GM23338 (cell line): ENCODE measurements at places on chromosomes 4 and X.

DNA sequence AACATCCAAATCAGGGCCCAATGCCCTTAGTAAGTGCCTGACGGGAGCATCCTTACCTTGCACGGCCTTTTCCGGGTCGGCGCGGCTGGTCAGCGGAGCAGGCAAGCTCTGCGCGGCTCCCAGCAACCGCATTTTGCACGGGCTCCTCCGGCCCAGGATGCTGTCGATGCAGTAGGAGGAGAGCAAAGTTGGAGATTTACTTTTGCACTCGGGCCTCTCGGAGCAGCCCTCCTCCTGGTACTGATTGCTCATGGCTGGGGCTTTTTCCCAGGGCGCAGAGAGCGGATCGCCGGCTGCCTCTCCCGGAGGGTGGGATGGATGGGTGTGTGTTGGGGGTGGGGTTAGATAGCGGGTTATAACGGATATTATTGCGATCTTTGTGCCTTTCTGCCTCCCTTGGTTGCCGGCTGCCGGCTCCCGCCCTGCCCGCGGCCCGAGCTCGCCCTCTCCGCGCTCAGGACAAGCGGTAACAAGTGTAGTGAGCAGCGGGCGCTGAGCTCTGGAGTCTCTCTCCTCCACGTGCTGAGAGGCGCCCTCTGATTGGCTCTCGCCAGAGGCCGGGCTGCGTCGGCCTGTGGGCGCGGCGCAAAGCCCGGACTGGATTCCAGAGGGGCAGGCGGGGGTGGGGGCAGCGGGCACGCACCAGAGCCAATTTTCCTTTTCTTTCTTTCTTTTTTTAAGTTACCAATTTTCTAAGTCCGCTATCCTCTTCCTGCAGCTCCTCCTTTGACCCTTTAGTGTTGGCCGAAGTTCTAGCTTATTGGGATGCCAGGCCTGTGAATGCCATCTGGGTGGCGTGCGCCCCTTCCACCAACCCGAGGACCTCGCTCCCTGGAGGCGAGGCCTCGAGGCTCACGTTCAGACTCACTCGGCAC, at the start of gene ARX:
TSS of gene ARX (minus strand) at position 480 of the 875 bp plus-strand sequence. CDS start at position 252, 228 bp downstream.
- no peak within 1 kb of the TSS for H3K27ac ChIP-seq
- H3K27me3 ChIP-seq, result peaks cover 96% of the 10 kb centered on the region
- peak; percentile 88 for DNase-seq
- H3K4me3 ChIP-seq, result peak within 1 kb of the TSS; percentile 52
- H3K4me1 ChIP-seq, result peaks cover 39% of the 10 kb centered on the region

DNA sequence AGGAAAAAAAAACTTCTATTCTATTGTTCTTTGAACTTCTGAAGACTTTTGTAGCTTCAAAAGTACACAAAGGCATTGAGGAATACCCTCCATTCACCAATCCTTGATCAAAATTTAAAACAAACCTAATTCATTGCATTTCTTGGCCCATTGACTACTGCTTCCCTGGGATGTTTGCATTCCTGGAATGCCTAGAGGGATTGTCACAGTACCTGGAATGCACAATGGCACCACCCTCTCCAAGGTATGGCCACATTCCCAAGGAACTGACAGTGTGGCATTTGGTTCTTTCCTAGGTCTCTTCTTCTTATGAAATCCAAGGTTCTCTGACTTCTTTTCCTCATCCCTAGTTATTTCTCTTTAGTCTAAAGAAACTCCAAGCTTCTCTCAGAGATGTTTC, 600.7 kb downstream of the CCSER1 start:
- peak overlapping the region; percentile 52 for H3K27ac ChIP-seq
- DNase-seq, result peak; percentile 95
- no peaks in the 10 kb centered on the region for H3K27me3 ChIP-seq

DNA sequence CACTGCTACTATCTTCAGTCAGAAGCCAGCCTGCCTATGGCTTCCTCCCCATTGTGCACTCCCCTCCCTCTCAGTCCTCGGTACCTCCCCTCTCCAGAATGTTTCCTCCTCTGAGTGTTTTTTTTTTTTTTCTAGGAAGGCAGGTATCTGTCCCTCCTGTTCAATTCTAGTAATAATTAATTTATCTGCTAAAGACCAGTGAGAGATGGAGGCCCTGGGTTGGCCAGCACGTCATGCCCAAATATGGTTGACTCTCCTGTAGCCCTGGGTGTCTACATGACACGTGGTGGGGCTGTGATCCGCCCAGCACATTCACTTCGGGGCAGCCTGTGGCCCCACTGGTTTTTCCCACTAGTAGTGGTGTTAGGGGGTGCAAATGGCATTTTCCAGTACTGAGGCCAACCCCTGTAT, 1.8 kb downstream of the FLNA start:
- peaks cover 4% of the 10 kb centered on the region; the same call in 1 of the 2 replicates for H3K4me1 ChIP-seq
- no peak for DNase-seq
- no peak overlapping the region for H3K27ac ChIP-seq
- no peak overlapping the region; the same call in 1 of the 2 replicates for H3K4me3 ChIP-seq

GRCh38 chr4:105451346-105451745, 22.5 kb downstream of the PPA2 start:
- H3K4me3 ChIP-seq, result no peak overlapping the region
- H3K27ac ChIP-seq, result no peak overlapping the region
- no peaks in the 10 kb centered on the region; the same call in 1 of the 2 replicates for H3K36me3 ChIP-seq
- DNase-seq, result no peak

GRCh38 chrX:38304010-38304409, 23.3 kb downstream of the RPGR start:
- no peaks in the 10 kb centered on the region for H3K4me1 ChIP-seq
- H3K36me3 ChIP-seq, result no peaks in the 10 kb centered on the region
- H3K27me3 ChIP-seq, result no peaks in the 10 kb centered on the region
- H3K27ac ChIP-seq, result no peak overlapping the region
- H3K4me3 ChIP-seq, result no peak overlapping the region
- peak; percentile 55 for DNase-seq

- H3K4me3 ChIP-seq, result no peak overlapping the region
- no peaks in the 10 kb centered on the region for H3K36me3 ChIP-seq
- no peak for DNase-seq
- H3K27me3 ChIP-seq, result no peaks in the 10 kb centered on the region
- no peak overlapping the region for H3K27ac ChIP-seq
- H3K4me1 ChIP-seq, result peaks cover 69% of the 10 kb centered on the region
Observed at GRCh38 chrX:10608099-10608498, 12.3 kb downstream of the MID1 start.

DNA sequence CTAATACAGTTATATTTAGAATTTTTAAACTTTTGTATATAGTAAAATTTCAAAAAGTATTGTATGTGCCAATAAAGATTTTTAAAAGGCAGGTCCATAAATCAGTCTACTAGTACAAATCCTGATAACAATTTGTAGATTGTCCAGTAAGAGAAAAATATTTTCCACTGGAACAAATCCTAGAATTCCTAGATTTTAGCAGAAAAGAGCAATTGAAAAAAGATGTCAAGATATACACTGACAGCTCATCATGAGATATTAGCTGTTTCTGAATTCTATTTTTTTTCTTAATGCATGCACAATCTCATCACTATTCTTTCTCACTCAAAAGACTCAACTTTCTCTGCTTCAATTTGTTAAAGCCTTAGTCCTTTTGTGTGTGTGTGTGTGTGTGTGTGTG, 289.2 kb upstream of the MAD2L1 start:
- no peak overlapping the region for H3K4me3 ChIP-seq
- H3K27me3 ChIP-seq, result no peaks in the 10 kb centered on the region
- no peak for DNase-seq
- no peaks in the 10 kb centered on the region for H3K36me3 ChIP-seq
- H3K27ac ChIP-seq, result no peak overlapping the region

DNA sequence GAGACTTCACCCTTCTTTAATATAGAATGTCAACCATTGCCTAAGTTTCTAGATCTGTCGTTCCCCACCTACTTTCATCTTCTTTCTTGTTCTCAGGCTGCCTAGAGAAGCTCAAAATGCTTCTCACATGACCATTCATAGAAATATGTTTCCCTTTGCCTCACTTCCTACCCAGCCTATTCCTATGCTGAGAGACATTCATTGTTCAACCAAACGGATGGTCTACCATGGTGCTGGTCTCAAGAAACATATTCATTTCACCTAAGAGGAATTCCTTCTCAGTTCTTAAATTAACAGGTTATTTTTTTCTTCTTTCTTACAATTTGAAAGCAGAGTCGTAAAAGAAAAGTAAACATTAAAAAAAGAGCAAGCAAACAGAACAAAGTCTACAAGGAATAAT, 20.3 kb upstream of the SLC7A11 start:
- no peak overlapping the region for H3K4me3 ChIP-seq
- no peak overlapping the region for H3K27ac ChIP-seq
- 0 out of 2 replicates have a peak, but pooled peaks cover 3% of the 10 kb centered on the region for H3K4me1 ChIP-seq
- no peaks in the 10 kb centered on the region for H3K36me3 ChIP-seq
- H3K27me3 ChIP-seq, result no peaks in the 10 kb centered on the region

- H3K27me3 ChIP-seq, result no peaks in the 10 kb centered on the region
- no peak overlapping the region for H3K27ac ChIP-seq
- no peak overlapping the region for H3K4me3 ChIP-seq
- H3K36me3 ChIP-seq, result no peaks in the 10 kb centered on the region
- H3K4me1 ChIP-seq, result no peaks in the 10 kb centered on the region
Observed at GRCh38 chrX:115392871-115393270, 103.4 kb downstream of the LUZP4 start.

DNA sequence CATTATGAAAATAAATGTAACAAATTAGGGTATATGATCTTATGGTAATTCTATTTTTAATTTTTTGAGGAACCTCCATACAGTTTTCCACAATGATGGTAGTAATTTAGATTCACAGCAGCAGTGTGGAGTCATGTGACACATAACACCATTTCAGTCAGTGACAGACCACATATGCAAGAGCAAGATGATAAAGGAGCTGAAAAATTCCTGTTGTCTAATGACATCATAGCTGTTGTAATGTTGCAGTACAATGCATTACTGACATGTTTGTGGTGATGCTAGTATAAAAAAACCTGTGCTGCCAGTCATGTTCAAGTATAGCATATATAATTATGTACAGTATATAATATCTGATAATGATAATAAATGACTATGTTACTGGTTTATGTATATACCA, 28.5 kb downstream of the EMCN start:
- no peak overlapping the region for H3K27ac ChIP-seq
- H3K36me3 ChIP-seq, result no peaks in the 10 kb centered on the region
- H3K4me3 ChIP-seq, result no peak overlapping the region
- no peaks in the 10 kb centered on the region for H3K4me1 ChIP-seq
- no peak for DNase-seq
- H3K27me3 ChIP-seq, result no peaks in the 10 kb centered on the region

- no peak for DNase-seq
- H3K36me3 ChIP-seq, result no peaks in the 10 kb centered on the region; the same call in 1 of the 2 replicates
- no peak overlapping the region for H3K27ac ChIP-seq
- no peak overlapping the region for H3K4me3 ChIP-seq
- H3K27me3 ChIP-seq, result no peaks in the 10 kb centered on the region
Observed at GRCh38 chr4:15402146-15402545, 25.7 kb upstream of the C1QTNF7 start.

DNA sequence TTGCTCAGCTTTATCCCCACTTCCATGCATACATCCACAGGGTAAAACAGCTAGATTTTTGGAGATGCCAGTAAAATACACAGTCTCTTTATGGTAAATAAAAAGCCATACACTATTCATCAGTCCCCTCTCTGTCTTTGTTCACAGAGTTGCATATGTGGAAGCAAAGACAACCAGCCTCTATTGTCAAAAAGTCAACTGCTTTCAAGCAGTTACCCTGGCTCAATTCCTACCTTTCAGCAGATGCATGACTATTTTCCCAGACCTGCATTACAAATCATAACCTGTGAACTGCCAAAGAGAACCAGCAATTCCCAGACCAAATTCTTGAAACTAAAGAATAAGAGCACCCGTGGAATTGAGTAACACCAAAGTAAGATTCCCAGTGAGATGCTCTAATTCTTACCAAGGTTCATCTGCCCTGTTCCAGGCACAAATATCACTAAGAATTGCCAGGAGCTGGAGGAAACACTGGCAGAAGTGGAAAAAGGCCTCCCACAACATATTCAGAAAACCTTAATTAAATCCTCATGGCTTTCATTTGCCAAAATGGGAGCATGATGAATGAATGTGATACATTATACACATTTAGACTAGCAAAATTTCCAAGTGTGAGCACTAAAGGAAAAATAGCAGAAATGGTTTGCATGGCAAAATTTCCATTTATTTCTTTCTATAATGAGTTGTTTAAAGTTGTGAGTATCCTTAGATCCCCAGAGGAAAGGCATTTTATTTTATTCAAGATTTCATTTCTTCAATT, 391.2 kb upstream of the ADGRL3 start:
- no peaks in the 10 kb centered on the region for H3K36me3 ChIP-seq
- H3K4me1 ChIP-seq, result no peaks in the 10 kb centered on the region
- DNase-seq, result no peak
- no peak overlapping the region for H3K4me3 ChIP-seq
- no peaks in the 10 kb centered on the region for H3K27me3 ChIP-seq

GRCh38 chr4:185730387-185730786, 81.6 kb downstream of the SORBS2 start:
- no peak overlapping the region for H3K4me3 ChIP-seq
- peak; percentile 55 for DNase-seq
- no peak overlapping the region for H3K27ac ChIP-seq

DNA sequence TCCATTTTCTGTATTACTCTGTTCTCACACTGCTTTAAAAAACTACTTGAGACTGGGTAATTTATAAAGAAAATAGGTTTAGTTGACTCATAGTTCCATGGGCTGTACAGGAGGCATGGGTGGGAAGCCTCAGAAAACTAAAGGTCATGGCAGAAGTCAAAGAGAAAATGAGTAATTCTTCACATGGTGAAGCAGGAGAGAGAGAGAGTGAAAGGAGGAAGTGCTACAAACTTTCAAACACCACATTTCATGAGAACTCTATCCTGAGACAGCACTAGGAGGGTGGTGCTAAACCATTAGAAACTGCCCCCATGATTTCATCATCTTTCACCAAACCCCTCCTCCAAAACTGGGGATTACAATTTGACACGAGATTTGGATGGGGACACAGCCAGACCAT, 108.0 kb upstream of the PBDC1 start:
- no peak overlapping the region for H3K4me3 ChIP-seq
- DNase-seq, result no peak
- H3K27ac ChIP-seq, result no peak overlapping the region
- no peaks in the 10 kb centered on the region for H3K36me3 ChIP-seq

- H3K4me1 ChIP-seq, result no peaks in the 10 kb centered on the region
- H3K36me3 ChIP-seq, result no peaks in the 10 kb centered on the region
- H3K27ac ChIP-seq, result no peak overlapping the region
- H3K4me3 ChIP-seq, result no peak overlapping the region
- no peaks in the 10 kb centered on the region for H3K27me3 ChIP-seq
Observed at GRCh38 chrX:122389005-122389404, 795.1 kb upstream of the GRIA3 start.

DNA sequence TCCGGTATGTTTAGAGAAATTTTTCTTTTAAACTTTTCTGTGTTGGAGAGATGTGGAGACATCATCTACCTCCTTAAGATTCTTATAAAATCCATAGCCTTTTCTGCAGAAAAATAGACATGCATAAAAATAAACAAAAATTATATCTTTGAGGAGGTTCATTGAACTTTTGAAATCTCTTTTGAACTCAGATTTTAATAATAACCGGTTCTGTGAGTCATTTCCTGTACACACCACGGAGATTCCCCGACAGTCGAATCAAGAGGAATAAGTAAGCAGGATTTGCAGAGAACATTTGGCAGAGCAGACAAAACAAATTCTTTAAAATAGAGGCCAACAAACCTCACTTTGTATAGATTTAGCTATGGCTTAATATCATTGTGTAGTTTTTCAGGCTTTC, 918.7 kb upstream of the POU3F4 start:
- DNase-seq, result no peak
- no peaks in the 10 kb centered on the region for H3K4me1 ChIP-seq
- H3K27me3 ChIP-seq, result no peaks in the 10 kb centered on the region
- no peak overlapping the region for H3K4me3 ChIP-seq
- H3K27ac ChIP-seq, result no peak overlapping the region
- no peaks in the 10 kb centered on the region for H3K36me3 ChIP-seq
